ENCODE measurements at places on chromosomes 3 and 15.

- no peak for DNase-seq
Measured at GRCh38 chr15:91710080-91710698, 143.3 kb upstream of the SLCO3A1 start.

GRCh38 chr15:90020936-90021507 lies 19.9 kb downstream of the ZNF710 start:
- no peak for DNase-seq

DNA sequence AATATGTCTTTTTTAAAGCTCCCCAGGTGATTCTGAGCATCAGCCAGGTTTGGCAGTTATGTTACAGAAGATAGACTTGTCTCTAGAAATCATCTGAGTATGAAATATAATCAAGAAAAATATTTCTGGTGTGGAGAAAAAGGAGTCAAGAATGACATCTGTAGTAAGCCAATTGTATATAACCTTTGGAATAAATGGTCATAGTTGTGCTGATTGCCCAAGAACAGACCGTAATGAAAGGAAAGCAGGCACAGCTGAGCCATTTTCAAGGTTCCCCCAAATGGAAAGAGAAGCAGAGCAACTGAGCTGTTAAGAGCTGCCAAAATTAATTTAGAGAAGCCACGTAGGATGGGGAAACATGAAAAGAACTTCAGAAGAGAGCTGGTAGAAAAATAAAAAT lies 26.6 kb downstream of the GOLM2 start:
- no peak for DNase-seq

DNA sequence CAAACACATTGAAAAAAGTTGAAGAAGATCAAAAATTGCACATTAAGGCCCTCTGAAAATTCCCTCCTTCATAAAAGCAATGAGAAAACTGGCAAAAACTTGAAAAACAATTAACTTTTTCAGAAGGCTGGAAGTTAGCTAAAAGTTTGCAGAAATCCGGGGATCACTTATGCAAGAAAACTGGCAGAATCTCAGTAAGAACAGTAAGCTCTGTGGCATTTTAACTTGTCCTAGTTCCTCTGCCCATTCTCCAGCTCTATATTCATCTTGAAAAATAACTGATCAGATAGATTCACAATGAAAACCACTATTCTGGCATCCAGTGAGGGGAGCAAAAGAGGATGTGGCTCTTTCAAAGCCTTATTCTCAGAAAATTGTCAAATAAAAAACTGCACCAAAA lies 566.8 kb downstream of the NTRK3 start:
- DNase-seq: no peak

GRCh38 chr3:158768361-158768787 lies 33.5 kb upstream of the MFSD1 start:
- DNase-seq: peak; percentile 14

DNA sequence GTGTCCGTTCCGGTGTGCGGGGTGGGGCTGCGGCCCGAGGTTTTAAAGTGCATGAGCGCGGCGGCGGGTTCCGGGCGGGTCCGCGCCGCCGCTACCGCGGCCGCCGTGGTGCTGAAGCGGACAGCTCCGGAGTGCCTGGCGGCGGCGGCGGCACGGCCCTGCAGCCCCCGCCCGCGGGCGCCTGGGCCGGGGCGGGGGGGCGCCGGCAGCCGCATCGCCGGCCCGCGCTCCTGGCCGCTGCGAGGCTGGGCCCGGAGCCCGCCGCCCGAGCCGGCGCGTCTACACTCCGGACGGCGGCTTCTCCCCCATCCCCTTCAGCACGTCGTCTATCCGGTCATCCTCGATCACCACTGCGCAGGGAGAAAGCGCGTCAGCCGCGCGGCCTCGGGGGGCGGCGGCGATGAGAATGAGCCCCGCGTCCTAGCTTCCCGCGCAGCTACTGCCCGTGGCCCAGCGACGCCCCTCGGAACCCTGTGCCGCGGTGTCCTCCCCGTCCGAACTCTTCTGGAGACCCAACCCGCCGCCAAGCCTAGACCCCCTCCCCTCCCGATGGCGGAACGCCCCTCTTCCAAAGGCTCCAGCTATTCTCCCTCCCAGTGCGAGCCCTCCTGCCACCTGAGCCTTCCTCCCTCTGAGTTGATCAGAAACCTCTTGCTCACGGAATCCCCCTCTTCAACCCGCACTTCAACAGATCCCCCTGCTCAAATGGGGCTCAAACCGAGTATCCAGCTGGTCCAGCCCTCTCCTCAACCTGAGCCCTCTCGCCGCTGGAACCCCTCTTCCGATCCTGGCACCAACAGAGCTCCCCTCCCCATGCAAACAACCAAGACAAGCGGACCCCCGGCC lies 1.3 kb downstream of the CAMK2N2 start:
- no peak for DNase-seq

GRCh38 chr3:132180337-132180791 lies 136.8 kb upstream of the ACP3 start:
- DNase-seq: peak; percentile 18

DNA sequence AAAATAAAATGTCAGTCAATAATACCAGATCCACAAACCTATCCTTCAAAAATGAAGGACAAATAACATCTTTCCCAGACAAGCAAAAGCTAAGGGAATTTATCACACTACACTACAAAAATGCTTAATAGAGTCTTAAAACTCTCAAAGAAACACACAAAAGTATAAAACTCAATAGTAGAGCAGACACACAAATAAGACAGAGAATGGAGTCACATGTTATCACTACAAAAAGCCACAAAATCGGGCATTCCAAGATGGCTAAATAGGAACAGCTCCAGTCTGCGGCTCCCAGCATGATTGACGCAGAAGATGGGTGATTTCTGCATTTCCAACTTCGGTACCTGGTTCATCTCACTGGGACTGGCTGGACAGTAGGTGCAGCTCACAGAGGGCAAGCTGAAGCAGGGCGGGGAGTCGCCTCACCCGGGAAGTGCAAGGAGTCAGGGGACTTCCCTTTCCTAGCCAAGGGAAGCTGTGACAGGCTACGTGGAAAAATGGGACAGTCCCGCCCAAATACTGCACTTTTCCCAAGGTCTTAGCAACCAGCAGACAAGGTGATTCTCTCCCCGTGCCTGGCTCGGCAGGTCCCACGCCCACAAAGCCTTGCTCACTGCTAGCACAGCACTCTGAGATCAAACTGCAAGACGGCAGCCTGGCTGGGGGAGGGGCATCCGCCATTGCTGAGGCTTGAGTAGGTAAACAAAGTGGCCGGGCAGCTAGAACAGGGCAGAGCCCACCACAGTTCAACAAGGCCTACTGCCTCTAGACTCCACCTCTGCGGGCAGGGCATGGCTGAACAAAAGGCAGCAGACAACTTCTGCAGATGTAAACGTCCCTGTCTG lies 46.3 kb downstream of the SENP7 start:
- no peak for DNase-seq

GRCh38 chr3:120726791-120727190 lies 15.5 kb downstream of the RABL3 start:
- DNase-seq: no peak

GRCh38 chr15:77992356-77993222 lies 84.9 kb downstream of the TBC1D2B start:
- no peak for DNase-seq

DNA sequence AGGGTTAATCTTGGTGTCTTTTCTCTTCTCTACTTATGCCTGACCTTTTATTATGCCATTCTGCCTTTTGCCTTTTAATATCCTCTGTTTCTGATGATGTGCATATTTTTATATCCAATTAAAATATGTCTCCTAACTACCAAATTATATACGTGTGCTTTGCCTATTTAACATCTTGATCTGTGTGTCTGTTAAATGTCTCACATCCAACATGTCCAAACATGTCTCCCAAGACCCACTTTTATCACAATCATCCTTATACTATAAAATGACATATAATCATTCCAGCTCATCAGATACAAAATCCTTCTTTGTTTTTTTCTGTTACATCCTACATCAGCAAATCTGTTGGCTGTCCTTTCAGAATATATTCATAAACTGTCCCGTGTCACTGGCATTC lies 539.5 kb downstream of the ZPLD1 start:
- DNase-seq: no peak

DNA sequence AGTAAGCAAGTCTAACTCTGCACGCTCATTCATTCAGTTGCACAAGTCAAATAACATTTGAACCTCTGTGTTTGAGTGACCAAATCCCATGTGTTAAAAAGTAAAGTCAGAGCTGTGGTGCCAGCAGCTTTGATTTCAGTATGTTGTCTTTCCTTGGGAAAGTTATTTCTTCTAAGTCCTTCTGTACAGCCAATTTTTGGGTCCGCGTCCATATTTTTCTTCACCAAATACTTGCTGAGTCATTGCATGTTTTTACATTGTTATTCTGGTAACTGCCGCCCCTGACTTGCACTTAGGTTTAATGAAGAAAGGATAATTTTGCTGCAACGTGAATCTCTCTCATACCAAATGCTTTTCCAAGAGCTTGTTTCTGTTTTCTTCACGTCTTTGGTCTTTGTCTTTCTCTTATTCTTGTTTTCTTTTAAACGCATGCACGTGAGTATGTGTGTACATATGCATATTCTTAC lies 56.7 kb downstream of the PLS1 start:
- DNase-seq: no peak

DNA sequence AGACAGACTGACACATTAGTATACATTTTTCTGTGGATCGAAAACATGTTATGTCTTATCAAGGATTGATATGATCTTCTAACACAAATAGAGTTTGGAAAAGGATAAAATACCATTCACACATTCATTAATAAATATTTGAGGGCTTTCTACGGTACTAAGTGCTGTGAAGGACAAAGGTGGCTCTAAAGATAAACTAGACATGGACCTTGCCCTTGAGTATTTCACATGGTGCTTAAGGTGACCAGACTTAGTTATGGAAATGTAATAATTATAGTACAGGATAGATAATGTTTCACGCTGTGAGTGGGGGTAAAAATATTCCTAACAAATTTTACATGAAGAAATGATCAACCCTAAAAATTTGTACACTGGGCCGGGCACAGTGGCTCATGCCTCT lies 3.8 kb upstream of the RAP2B start:
- no peak for DNase-seq

- DNase-seq: no peak
Measured at GRCh38 chr3:176401211-176401610, 796.1 kb downstream of the TBL1XR1 start.

- DNase-seq: no peak
Measured at GRCh38 chr3:127484601-127485388, 105.7 kb downstream of the TPRA1 start.

All from right renal cortex interstitium (tissue), 3 donors.